ENCODE measurements at places on chromosomes 11 and 22.

- DNase-seq: no peak
Observed at GRCh38 chr11:2126520-2127085, 12.6 kb downstream of the IGF2 start.

DNA sequence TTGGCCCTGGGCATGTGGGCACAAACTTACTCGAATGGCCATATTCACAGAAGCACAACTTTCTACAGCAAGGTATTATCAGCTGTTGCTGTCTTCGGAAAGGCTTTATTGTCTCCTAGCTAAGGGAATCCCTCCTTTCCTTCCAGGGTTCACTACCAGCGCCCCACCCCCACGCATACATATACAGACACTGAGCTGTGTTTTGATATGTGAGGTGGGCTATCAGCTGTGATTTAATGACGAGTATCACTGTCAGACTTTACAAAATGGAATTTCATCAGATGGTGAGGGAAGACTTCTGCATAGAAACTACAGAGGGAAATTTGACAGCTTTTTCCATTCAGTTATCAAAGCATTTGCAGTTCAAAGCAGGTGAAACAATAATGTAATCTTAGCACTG, 730.2 kb downstream of the NTM start:
- DNase-seq: no peak

DNA sequence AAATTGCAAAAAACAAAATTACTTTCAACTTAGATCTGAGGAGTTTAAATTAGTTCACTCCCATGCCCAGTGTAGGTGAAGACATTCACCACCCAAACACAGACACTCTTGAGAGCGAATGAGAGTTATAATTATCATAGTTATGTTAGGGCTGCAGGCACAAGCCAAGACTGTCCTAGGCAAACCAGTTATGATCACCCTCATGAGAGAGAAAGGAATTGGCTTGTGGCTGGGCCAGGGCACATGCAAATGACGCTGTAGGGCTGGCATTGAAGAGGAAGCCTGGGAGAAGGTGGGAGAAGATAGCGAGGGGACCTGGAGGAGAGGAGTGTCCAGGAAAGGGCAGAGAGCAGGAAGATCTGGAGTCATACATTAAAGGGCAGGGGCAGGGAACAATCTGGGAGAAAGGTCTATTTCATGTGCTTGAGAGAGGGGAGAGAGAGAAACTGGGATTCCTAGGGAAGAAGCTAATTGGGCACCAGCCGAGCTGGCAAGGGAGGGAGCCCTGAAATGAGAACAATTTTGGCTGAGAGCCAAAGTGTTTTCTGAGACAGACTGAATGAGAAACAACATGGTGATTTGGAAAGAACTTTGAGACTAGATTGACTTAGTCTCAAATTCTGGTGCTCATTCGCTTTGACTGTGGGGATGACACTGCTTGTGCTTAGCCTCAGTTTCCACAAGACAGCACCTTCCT, 279.9 kb downstream of the KIRREL3 start:
- DNase-seq: no peak

DNA sequence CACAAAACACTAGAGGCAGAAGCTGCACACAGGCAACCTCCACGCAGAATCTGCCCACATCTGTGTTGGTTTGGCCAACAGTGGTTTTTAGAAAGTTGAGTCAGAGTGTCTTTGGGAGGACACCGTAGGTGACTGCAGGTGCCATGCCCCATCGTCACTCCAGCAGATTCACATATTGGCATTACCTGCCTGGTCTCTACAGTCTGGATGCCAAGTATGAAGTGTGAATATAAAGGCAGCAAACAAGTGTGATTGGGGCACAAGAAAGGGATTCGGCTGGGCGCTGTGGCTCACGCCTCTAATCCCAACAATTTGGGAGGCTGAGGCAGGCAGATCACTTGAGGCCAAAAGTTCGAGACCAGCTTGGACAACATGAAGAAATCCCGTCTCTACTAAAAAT, 11.0 kb upstream of the FXYD2 start:
- no peak for DNase-seq

DNA sequence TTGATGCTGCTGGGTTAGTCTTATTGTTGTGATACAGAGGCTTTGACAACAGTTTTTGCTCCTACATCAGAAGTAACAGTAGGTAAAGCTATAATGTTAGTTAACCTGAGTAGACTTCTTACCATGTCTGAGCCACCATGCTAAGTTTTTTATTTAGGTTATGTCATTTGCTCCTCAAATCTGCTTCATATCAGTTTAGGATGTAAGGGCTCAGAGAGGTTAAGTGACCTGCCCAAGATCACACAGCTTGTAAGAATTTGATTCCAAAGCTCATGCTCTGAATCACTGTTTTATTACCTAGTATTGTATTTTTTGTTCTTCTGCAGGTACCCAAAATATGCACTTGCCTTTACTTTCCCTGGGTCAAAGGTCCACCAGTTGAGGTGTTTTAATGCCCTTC, 161.7 kb downstream of the COMMD9 start:
- no peak for DNase-seq

- DNase-seq: no peak
Observed at GRCh38 chr11:109037856-109038780, 373.2 kb downstream of the DDX10 start.

DNA sequence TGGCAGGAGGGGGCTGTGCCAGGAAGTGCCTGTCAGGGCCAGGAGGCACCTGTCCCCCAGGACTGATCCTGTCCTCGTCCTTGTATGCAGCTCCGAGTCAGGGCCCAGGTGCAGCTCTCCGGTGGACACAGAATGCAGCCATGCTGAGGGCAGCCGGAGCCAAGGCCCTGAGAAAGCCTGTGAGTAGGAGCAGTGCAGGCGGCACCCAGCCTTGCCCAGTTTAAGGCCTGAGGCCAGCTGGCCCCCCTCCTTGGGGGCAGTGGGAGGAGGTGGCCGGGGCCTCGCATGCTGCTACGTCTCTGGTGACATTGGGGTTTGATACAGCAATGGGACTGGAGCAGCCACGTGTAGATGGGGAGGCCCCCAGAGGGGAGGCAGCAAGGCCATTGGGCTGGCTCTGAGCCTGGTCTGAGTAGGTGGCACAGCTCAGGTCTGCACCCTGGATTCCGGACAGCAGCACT, 34.9 kb downstream of the SBF1 start:
- no peak for DNase-seq

DNA sequence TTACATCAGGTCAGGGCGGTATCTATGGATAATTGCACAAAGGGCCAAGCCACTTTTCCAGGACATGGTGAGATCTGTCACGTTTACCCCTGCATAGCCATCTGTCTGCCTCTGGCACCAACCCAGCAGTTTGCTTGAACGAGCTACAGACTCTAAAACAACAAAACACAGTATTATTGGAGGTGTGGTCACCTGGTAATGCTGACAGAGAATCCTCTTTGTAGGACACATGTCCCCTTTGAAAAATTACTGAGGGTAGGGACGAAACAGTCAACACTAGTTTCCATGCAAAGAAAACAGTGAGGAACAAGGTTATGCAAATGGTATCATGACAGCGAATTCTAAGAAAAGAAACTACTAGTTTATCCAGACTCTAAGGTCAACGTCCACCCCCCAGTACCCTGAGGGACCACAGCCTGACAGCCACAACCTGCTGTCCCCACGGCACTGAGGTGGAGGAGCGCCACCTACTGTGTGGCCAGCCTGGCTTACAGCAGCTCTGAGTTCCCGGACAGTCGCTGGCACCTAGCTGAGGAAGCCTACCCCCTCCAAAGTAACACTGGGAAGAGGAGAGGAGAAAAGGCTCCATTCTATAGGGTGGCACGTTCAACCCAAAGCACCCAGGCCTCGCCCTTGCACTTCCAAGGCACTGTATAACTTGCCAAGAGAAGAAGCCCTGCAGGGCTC, 117.4 kb upstream of the BID start:
- DNase-seq: no peak

DNA sequence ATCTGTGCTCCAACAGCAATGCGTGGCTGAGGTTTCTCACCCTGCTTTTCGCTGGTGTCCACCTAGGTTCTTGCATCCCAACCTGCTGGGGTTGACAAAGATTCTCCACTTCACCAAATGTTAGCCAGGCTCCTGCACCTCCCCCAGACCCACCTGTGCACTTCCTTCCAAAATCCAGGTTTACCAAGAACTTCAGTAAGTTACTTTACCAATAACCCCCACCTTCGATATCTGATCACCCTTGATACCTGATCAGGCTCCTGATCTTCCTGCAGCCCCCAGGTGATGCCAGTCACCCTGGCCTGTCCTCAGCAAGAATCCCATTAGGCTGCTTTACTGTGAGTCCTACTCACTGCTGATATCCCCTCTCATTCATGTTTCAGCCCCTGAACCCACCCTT, 1203.4 kb downstream of the TBC1D22A start:
- no peak for DNase-seq

DNA sequence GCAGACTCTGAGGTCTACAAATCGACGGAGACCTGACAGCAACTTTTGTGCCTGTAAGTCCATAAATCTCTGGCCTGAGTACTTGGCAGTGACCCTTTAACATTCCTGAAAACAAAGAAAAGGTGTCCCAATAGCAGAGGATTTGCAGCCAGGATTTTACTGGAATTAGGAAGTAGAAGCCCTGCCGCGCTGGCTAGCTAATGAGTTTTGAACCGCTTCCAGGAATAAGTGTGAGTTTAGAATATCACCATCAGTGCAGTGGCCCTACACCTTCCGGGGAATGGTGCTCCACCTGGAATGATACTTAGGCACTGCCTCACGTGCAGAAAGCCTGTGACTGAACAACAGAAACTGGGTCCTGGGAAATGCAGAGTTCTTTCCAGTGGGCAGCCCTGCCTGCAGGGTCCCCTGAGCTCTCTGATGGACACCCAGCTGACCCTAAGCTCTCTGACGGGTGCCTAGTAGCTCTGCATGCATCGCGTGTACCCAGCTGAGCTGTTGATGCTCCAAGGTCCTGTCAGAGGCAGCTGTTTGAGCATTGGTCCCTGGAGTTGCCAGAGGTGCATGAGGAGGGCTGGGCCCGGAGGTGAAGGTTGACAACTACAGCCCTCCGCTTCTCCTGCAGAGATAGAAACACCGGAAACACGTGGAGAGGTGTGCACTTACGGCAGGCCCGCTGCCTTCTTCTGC, 380.9 kb downstream of the TBC1D22A start:
- no peak for DNase-seq

Measured in GF-D8 (cell line).